Activated CD4-positive, alpha-beta T cell treated with anti-CD3 and anti-CD28 coated beads, Interleukin-2, amount 50 U/mL, for 48 hours (primary cell): ENCODE measurements at places on chromosomes 13 and 19.

DNA sequence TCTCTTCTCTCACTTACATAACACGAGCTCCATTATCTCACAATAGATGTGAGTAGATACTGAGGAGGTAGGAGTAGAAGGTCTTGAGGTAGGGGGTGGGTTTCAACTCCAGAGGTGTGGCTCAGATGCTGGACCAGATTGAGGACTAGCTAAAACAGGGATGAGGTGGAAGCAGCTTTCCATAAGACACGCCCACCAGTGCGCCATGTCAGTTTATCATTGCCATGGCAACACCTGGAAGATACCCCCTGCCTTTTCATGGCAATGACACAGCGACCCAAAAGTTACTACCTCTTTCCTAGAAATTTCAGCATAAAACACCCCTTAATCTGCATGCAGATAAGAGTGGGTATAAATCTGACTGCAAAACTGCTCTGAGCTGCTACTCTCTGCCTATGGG is 44.1 kb downstream of the KCTD15 start:
- DNase-seq = no peak

DNA sequence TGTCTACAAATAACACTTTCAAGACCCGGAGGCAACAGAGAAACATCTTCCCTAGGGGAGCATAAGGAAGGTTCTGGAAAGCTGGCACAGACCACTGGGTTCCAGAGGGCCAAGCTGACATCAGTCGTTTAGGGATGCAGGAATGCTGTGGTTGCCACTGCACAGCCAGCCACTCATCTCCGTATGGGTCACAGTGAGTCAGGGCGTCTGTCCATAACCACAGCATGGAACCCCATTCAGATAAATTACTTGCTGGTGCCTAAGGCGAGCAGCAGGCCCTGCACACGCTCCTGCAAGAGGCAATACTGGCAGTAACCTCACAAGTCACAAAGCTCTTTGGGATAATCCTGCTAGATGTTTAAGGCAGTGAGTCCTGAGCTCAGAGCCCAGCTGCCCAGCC is 140.9 kb upstream of the UBL3 start:
- no peak for DNase-seq

GRCh38 chr13:80476953-80477352 is 136.0 kb upstream of the SPRY2 start:
- DNase-seq = no peak

GRCh38 chr19:28333909-28334308 is 879.0 kb downstream of the UQCRFS1 start:
- no peak for DNase-seq

DNA sequence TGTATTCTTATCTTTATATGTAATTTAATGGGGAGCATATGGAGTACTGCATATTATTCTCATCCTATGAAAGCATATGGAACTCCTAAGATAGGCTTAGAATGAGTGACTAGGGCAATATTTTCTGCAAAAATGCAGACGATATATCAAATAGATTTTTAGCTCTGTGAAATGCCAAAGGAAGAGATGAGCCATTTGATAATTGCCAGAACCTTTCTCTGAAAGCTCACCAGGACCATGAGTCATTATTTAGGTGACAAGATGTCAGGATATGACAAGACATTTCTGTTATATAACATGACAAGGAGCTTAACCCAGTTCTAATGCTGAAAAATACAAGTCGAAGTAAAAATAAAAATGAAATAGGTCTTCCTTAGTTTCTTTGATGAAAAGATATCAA is 145.0 kb downstream of the SLITRK6 start:
- DNase-seq = no peak

- no peak for DNase-seq
Measured at GRCh38 chr13:50645092-50645491, 198.4 kb downstream of the DLEU7 start.

DNA sequence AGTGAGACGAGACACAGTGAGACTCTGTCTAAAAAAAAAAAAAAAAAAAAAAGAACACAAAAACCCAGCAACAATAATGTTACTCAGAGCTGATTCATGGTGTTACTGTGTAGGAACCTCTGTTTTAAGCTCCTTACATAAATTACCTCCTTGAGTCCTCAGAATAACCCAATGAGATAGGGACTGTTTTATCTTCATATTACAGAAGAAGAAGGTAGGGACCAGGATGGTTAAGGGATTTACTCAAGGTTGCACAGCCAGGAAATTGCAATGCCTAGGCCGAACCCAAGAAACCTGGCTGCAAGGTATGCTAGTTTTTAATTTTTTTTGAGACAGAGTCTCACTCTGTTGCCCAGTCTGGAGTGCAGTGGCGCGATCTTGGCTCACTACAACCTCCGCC is 1.5 kb upstream of the DAND5 start:
- DNase-seq = no peak

GRCh38 chr19:36772311-36773222 is at the start of gene ZNF850:
Gene ZNF850, minus strand, starts transcription at chr19:36772807. Its CDS starts 10,201 bp downstream, at chr19:36762606.
- peak; percentile 93 for DNase-seq

- DNase-seq = no peak
Measured at GRCh38 chr13:109615721-109616420, 170.5 kb downstream of the IRS2 start.

DNA sequence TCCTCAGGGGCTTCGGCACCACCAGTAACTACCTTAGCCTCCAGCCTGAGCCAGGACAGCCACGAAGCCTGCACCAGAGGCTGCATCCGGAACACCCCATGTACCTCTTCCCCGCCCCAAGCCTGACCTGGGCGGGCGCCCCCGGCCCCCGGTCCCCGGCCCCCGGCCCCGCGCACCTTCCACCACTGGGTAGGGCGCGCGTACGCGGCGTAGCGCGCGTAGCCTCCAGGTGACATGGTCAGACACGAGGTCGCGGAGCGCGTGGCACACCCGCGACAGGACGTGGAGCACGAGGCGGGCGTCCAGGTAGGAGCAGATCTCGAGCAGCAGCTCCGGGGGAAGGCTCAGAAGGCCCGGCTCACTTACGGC is 450 bp downstream of the FBXW9 start:
- no peak for DNase-seq
